ENCODE measurements at places on chromosomes 2 and 18.

DNA sequence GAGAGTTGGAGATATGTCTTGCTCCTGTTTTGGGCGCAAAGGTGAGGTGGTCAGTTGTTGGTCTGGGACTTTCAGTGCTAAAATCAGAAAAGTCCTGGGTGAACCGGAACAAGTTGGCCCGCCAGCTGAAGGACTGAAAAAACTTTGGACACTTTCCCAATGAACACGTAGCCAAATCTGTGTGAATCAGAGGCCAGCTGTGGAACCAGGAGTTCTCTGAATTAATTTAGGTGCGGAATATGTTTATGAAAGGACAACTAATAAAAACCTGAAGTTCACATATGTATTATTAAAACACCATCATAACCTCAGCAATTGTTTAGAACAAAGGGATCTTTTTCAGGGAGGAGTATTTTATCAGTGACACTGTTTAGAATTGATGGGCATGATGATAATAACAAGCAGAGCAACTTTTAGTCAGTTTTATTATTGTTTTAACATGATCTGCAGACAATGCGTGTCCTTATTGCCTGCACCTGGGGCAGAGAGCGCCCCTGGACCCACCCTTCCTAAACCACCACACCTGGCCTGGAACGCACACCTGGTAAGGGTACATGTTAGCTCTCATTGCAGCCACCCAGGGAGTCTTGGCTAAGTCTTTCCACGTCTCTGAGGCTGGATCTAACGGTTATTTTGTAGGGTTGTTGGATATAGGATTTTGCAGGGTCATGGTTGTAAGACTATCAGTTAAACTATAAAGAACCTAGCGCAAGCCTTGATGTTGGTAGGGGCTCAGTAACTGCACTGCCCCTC is 9.9 kb upstream of the ODC1 start:
- no peak for DNase-seq

- no peak for DNase-seq
Measured at GRCh38 chr18:32435631-32436500, 34.8 kb downstream of the GAREM1 start.

GRCh38 chr2:200737585-200737984 is 74.1 kb upstream of the BZW1 start:
- DNase-seq: no peak

DNA sequence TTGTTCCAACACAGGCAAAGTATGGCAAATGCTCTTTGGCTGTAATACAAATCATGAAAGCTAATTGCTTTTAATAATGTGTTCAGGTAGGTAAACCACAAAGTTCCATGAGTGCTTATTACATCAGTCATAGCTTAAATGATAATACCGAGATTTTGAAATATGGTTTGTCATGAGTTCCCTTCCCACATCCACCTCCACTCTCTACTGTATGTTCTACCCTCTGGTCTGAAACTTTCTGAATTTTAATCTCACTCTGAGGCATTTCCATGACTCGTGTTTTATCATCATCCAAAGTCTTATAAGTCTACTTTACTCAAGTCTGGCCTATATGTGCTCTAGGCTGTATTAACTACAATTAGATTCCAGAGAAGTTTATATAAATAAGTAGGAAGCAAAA is 354.8 kb downstream of the AKAIN1 start:
- no peak for DNase-seq

DNA sequence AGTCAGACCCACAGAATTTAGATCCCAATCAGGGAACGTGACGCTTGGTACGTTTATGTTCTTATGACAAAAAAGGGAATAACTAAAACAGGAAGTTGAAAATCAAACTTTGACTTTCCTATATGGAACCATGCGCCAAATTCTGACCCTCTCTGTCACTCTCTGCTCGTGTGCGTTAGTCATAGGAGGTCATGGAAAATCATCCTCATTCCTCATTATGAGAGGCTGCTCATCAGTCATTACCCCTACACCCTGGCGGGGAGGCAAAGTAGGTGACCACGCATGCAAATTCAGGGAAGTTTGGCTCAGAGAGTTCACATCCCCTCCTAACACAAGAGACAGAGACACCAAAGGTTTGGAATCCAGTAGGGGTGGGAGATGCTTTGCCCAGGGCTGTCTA is 15.5 kb downstream of the IL1F10 start:
- DNase-seq: no peak

All from SK-N-DZ (cell line).